A673 (cell line): ENCODE measurements at places on chromosomes 16 and 17. TPM values are rescaled to one million over a fixed set of nuclear protein-coding genes. Genes with fewer than 3 reads are reported as not detected.

The TK2 gene
- total RNA-seq: 8.2 and 9.5 TPM in 2 replicates

The CBX2 gene
- total RNA-seq: 59.5 and 66.4 TPM in 2 replicates

The PLSCR3 gene
- total RNA-seq: 15.2 and 29.3 TPM in 2 replicates

The ATP2C2 gene
- total RNA-seq: not detected in 2 replicates

The CD300LB gene
- total RNA-seq: not detected in 2 replicates

The FBXO39 gene
- not detected in 2 replicates for total RNA-seq

The MYL4 gene
- not detected in 2 replicates for total RNA-seq
